ENCODE measurements at places on chromosomes 16 and 17.

DNA sequence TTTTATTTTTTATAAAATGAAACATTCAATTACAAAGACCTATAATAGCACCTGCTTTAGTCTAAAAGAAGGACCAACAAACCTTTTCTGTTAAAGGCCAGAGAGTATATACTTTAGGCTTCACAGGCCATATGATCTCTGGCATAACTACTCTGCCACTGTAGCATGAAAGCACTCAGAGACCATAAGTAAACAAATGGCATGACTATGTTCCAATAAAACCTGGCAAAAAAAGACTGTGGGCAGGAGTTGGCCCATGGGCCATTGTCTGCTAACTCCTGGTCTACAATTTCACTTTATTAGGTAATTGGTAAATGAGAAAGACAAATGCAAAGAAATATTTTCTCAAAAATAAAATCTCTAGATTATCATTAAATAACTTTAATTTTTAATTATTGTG is 14.9 kb downstream of the CEP112 start:
- DNase-seq = no peak

- DNase-seq = no peak
Measured at GRCh38 chr16:83200005-83200779, 573.4 kb downstream of the CDH13 start.

- no peak for DNase-seq
Measured at GRCh38 chr16:86946396-86946795, 368.0 kb downstream of the FOXL1 start.

DNA sequence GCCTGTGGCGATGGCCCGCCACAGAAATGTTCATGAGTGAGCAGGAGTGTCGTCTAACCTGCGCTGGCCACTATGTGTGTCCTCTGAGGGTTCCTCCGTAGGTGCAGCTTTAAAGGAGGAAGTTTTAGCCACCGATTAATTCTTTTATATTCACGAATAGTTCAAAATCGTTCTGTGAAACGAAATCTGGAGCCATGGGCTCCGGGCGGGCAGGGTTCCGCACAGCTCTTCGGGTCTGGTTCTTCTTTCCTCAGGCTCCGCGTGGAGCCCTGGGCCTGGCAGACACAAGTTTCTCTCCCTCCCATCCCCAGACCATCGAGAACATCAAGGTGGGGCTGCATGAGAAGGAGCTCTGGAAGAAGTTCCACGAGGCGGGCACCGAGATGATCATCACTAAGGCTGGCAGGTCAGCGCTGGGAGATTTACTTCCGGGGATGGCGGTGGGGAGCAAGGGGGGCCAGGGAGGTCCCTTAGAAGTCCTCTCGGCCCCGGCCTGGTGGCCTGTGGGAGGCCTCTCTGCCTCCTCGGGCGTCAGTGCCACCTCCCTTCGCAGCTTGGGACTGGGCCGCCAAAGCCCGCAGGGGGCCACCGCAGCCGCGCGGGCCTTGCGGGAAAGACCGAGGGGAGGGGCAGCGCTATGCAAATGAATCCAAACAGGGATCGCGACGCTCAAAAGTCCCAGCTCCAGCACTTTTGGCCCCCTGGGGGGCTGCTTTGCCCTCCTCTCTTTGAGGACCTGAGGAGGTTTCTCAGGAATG is 5.2 kb downstream of the TBX4 start:
- no peak for DNase-seq

DNA sequence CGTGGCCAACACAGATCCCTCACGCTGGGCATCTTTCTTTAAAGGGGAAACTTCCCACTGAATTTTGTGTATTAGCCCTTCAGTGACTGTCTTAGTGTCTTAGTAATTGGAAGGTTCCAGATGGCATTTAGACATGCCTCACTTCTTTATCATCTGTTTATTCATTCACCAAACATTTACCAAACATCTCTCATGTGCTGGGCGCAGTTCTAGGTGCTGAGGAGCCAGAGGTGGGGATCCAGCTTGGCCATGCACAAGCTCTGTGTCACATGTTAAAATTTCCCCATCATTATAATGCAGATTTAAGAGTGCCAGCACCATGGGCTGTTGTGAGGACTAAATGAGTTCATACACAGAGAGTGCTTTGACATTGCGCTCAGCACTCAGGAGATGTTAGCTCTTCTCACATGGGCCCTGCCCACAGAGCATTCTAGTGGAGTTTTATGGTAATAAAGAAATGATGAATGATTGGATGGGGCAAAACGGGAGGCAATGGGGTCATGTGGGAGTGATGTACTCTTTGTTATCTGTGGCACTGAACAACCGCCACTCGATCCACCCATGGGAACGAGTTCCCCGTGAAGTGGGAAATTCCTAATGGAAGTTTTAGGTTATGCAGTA is 119.7 kb downstream of the SNX29 start:
- DNase-seq = no peak

DNA sequence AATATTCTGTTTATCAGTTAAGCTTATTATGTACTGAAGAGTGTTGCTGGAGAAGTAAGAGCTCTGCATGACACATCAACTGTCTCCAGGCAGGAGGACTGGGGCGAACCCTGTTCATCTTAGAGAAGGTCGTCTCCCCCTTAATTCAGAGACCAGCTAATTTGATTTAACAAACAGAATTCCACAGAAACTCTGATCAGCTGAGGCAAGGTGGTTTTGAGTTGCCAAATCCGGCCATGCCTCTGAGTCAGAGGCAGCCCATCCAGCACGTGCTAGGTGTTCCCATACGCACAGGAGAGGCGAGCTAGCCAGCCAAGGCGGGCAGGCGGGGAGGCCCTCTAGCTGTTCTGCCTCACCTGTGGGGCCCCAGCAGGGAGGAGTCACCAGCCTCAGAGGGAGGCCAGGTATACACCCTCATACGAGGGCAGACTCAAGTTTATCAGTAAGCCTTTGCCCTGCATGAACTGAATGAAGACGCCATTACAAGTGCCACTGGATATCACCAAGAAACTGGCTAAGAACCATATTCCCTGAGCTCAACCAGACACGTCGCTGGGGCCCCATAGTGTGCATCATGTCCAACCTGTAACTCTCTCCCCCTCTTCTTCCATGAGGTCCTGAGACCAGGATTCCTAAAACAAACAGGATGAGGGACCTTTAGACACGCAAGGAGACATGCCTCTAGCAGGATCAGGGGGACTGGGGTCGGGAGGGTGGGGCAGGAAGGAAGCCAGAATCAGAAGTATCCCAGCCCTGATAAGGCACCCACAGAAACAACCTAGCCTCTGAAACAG is 25.7 kb downstream of the STAT5A start:
- DNase-seq = no peak

- DNase-seq = no peak
Measured at GRCh38 chr17:30369995-30370394, 8.7 kb upstream of the CPD start.

- no peak for DNase-seq
Measured at GRCh38 chr17:27368151-27368795, 74.4 kb downstream of the WSB1 start.

DNA sequence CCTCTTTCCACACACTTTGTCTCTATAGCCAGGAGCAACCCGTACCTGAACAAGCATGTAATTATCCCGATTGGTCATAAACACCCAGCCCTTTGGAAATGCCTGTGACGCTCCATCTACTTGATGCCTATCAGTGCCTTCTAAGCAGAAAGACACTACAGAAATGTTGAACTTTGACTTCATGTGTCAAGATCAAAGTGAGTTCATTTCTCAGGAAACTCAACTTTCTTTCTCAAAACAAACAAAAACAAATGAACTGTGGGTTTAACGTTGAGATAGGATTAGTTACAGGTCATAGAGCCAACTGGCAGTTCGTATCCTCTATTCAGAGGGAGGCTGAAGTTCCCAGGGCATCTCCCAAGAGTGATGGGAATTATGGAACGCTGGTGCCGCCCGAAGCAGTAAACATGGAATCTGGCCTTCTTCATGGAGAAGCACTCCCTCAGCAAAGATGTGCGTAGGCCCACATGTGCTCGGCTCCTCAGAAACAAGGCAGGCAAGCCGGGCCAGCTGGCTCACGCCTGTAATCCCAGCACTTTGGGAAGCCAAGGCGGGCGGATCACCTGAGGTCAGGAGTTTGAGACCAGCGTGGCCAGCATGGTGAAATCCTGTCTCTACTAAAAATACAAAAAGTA is 9.5 kb downstream of the SLC6A4 start:
- no peak for DNase-seq

- DNase-seq = no peak
Measured at GRCh38 chr16:3321816-3322215, 16.5 kb downstream of the ZNF75A start.

- DNase-seq = no peak
Measured at GRCh38 chr16:69706256-69706974, 19.9 kb downstream of the NQO1 start.

- no peak for DNase-seq
Measured at GRCh38 chr16:17775061-17775460, 304.3 kb upstream of the XYLT1 start.

GRCh38 chr17:77675411-77675810 is 283.1 kb upstream of the TNRC6C start:
- no peak for DNase-seq

DNA sequence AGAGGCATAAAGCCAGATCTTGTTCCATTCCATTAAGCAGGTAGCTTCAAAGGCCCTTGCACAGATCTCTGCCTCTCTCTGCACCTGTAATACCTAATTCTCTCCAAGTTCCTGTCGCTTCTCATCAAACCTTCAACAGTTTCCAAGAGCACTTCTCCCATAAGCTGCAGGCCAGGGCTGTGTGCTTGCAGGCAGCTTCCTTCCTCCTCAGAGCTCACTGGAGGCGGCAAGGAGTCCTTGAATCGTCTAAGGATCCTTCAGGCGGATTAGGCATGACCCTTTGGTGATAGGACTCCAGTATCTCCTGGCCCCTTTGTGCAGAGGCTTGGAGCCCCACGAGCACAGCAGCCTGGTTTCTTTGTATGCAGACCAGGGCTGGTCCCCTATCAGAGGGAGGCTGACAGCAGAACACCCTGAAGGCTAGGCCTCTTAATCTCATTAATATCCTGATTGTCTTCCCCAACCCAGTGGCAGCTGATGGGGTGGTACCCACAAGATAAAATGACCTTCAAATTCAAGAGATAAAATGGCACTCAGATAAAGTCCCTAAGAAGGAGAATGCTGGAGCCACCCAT is 19.8 kb downstream of the HNF1B start:
- DNase-seq = no peak

DNA sequence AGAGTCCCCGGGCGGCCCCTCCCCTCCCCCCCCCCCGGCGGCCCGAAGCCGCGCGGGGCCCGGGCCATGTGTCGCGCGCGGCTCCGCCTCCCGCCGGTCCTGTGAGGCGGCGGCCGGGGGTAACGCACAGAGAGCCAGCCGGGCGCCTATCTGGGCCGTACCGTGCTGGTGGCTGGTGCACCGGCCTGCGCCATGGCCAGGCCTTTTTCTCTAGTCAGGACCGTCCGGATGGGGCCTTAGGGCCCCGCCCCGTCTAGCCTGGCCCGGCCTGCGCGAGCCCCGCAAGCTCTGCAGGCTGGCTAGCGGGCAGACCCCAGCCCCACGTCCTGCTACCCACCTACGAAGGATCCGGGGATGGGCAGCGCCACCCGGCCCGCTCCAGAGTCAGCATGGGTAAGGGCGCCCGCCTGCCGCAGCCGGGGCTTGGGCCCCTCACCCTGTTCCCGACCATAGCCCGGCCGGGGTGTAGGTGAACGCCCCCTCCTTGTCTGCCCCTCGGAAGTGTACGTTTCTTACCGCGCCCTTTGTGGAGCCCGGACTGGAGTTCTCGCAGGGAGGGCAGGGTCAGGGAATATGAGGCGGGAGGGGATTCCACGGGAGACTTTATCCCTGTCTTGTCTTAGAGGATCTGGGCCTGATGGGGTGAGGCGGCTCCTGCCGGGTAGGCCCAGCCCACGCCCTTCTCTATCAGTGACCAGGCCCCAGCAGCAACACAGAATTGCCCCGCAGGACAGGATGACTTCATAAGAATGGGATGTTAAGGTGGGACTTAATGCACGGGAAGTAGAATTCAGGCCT is at the start of gene CENPT:
TSS of gene CENPT (minus strand) at position 630 of the 798 bp plus-strand sequence. CDS start 13,834 bp downstream, outside the sequence.
- no peak for DNase-seq

GRCh38 chr17:64635647-64636305 is 26.3 kb downstream of the SMURF2 start:
- DNase-seq = no peak

DNA sequence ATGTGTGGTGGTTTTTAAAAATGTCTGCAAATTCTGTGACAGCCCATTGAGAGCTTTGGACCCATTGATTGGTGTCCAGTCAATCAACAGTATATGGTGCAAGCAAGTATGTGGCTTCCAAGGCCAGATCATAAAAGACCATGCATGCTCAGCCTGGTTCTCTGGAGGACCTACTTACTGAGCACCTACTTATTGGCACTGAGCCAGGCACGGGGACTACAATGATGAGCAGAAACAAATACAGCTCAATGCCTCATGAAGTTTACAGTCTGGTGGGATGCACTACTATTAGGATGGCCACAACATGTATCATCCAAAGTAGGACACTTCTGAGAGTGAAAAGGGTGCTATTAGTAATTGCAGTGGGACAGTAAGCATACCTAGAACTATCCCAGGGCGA is 7.2 kb upstream of the EMP2 start:
- DNase-seq = no peak

GRCh38 chr16:47636501-47637099 is 175.5 kb downstream of the PHKB start:
- DNase-seq = no peak

DNA sequence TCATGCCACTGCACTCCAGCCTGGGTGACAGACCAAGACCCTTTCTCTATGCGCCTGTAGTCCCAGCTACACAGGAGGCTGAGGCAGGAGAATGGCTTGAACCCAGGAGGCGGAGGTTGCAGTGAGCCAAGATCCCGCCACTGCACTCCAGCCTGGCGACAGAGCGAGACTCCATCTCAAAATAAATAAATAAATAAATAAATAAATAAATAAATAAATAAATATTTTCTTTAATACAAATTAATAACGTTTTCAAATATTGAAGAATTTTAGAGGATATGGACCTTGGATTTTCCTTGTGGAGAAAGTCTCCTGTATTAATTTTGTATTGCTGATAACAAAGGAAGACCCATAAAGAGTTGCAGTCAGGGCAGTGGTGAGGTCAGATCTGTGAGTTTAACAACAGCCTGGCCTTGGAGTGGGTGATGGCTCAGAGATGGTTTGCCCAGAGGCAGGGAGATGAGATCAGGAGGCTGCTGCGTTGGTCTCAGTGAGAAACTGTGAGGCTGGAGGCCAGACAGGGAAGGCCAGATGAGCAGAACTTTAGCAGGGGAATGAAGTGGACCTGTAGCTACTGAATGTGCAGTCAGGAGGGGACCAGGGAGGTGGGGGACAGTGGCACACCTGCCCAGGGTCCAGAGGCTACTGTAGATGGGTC is 4.4 kb upstream of the ASGR1 start:
- no peak for DNase-seq
